Left renal cortex interstitium (tissue), 4 donors: ENCODE measurements at places on chromosomes 7 and 10.

GRCh38 chr7:23909426-23909825, 199.4 kb downstream of the STK31 start:
- no peak for DNase-seq

DNA sequence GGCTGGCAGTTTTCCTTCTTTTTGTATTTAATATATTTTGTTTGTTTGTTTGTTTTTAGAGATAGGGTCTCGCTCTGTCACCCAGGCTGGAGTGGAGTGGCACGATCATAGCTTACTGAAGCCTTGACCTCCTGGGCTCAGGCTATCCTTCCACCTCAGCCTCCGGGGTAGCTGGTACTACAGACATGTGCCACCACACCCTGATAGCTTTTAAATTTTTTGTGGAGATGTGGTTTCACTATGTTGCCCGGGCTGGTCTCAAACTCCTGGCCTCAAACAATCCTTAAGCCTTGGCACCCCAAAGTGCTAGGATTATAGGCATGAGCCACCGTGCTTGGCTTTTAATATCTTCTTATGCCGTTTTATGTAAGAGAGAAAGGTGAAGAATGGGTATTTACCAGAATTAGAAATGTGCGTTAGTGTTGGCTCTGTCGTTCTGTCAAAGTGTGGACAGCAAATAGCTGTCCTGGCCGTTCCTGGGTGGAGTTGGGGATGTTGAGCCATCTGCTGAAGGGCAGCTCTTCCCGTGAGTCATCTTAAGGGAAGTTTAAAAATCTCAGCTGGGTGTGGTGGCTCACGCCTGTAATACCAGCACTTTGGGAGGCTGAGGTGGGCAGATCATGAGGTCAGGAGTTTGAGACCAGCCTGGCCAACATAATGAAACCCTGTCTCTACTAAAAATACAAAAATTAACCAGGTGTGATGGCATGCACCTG, 14.8 kb downstream of the OGDH start:
- no peak for DNase-seq

DNA sequence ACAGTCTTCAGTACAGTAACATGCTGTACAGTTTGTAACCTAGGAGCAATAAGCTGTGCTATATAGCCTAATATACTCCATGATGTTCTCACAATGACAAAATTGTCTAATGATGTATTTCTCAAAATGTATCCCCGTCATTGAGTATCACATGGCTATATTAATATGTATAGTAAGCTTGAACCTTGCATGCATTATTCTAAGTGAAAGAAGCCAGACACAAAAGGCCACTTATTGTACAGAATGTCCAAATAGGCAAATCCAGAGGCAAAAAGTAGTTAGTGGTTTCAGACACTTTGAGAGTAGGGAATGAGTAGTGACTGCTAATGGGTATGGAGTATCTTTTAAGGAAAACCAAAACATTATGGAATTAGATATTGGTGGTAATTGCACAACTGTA, 545.1 kb downstream of the ATRNL1 start:
- no peak for DNase-seq

GRCh38 chr7:18313965-18314364, 181.6 kb upstream of the HDAC9 start:
- DNase-seq: no peak

GRCh38 chr10:93300288-93300917, 181.7 kb downstream of the MYOF start:
- no peak for DNase-seq

DNA sequence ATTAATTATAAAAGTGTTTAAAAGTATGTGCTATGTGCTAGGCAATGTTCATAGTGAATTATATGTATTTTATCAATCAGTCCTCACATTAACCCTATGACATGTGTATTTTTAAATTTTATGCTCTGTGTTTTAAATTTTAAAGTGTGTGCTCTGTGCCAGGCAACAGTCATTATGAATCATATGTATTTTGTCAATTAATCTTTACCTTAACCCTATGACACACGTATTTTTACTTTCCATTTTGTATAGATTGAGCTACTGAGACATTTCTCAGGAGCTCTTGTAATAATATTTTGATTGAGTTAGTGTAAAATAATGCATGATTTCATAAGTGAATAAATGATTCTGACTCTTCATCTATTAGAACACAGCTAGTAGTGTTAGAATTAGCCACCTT, 117.8 kb downstream of the THSD7A start:
- no peak for DNase-seq

GRCh38 chr7:141585592-141586510, 34.6 kb downstream of the AGK start:
- no peak for DNase-seq

DNA sequence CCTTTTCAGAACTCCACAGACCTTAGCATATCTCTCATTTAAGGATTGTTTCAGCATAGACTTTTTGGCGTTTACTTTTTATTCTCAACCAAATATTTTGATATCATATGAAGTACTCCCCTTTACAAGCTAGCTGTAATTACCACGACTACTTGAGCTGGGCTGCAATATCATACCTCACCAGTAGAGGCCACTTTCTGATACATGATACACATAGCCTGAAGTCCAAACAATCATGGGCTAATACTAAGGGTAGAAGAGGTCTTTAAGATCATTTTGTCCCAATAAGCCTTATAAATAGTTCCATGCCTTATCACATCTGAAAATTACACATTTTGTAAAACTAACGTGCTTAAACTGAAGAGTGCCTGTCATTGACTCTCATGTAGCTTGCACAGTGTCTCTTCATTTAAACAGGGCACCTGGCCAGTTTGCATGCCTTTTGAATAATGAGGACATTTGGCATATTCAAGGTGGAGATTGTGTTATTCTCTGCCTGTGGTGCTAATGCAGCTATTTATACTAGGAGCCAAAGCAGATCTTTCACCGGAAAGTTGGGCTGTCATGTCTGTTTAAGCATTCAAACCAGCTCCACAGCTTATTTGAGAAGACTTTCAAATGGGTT, 403.7 kb upstream of the ZMIZ1 start:
- DNase-seq: no peak

GRCh38 chr7:103764901-103765300, 224.6 kb downstream of the RELN start:
- no peak for DNase-seq

DNA sequence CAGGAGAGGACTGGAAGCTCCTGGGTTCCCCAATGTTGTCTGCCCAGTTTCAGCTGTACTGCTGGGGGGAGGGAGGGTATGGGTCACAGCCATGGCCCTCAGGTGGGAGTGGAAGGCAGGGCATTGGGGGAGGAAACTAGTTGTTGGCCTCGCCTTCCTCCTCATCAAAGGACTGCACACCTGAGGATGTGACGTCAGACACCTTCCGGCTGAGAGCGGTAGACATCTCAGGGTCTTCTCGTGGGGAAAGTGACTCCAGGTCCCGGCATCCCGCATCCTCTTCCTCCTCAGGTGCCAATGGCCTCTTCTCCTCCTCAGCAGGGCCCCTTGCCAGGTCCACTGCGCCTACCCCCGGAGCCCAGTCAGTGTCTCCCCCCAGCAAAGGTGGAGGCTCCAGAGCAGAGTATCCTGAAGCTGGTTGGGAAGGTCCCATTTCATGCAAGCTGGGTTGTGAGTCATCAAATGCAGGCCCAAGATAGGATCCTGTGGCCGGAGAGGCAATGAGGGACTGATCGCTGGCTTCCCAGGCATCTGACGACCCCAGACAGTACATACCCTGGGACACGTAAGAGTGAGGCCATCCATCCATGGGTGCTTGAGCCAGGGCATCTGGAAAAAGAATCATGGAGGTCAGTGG, 6.0 kb downstream of the FAM131B start:
- DNase-seq: no peak

DNA sequence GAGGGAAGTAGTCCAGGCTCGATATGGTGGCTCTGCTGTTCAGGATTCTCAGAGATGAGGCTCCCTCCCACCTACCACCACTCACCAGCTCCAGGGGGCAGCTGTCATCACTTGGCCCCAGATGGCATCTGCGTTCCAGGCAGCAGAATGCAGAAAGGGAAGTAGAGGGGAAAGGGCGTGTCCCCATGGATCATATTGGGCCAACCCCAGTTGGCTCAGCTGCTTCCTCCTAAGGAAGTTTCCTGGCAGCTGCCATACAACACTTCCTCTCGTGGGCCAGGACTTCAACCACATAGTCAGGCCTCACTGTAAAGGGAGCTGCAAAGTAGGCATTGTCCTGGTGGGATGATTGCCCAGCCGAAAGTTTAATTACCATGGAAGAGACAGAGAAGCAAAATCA, 1.6 kb upstream of the TEX36 start:
- no peak for DNase-seq

- no peak for DNase-seq
These were observed 278.2 kb upstream of the TEX47 start for GRCh38 chr7:89073776-89074175.

GRCh38 chr7:46210467-46210866, 289.4 kb upstream of the IGFBP3 start:
- no peak for DNase-seq

DNA sequence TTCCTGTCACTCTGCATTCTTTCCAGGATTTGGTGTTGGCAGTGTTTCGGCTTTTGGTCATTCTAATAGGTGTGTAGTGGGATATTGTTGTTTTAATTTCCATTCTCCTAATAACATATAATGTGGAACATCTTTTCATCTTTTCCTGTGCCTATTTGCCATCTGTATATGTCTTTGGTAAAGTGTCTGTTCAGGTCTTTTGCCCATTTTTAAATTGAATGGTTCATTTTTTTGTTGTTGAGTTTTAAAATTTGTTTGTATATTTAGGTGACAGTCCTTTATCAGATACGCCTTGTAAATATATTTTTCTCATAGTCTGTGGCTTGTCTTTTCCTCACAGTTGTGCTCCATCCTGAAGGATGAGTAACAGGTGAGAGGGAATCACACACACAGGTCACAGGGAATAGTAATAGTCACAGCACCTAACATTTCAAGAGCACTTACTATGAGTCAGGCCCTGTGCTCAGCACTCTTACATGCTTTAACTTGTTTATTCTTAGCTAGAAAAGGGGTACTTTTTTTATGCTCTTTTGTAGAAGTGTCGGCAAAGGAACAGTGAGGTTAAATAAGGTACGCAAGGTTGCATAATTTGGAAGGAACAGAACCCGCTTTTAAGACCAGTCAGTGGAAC, 117.1 kb upstream of the GATA3 start:
- DNase-seq: no peak

DNA sequence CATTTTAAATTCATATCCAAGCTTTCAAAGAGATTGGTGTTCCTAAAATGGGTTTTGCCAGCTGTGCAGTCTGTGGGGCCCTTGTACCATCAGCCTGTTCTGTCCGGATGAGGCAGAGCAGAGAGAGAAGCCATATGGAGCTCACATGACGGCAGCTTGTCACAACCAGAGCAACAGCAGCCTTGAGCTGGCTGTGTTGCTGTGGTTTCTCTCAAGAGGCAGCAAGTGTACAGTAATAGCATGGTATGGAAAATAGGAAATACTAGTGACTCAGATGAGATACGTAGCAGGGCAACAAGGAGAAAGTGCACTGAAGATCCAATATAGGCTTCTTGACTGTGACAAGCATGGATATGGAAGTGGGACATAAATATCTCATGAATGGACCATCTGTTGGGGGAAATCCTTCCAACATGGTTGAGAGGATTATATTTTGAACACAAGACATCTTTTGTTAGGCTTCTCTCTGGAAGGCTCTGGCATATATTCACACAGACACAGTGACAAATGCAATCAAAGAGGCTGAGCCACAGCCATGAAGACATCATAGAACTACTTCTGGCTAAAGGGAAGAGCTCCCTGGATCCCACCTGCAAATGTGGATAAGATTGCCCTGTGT, 251.0 kb upstream of the TAC1 start:
- no peak for DNase-seq

DNA sequence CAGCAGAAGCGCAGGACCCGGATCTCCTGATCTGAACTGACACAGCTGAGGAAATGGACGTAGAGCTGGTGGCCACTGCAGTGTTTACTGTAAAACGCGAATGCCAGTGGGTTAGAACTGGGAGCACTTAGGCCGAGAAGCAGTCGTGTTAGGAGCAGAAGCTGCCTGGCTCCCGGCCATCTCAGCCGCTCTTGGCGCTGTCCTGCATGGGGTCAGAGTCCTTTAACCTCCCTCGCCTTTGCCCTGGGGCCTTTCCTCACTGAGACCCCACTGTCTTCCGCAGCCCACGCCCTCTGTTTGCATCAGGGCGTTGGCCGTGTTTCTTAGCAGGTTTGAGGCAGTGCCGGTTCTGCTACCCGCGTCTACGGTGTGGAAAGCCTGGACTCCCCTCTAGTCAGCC, 24.6 kb downstream of the DYNC2I1 start:
- no peak for DNase-seq

DNA sequence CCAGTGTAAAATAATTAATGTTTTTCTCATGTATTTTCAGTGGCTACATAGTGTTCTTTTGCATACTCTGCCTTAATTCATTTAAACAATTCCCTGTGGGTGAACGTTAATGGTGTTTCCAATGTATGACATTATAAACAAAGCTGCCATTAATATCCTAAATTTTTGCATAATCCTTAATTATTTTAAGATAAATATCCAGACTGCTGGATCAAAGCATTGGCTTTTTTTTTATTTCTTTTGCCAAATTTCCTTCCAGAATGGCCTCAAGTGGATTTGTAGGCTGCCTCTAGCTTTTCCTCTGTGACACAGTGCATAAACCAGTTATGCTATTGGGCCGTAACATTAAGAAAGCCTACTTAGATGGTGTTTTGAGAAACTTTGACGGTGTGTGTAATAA, 29.5 kb downstream of the MCM10 start:
- no peak for DNase-seq

DNA sequence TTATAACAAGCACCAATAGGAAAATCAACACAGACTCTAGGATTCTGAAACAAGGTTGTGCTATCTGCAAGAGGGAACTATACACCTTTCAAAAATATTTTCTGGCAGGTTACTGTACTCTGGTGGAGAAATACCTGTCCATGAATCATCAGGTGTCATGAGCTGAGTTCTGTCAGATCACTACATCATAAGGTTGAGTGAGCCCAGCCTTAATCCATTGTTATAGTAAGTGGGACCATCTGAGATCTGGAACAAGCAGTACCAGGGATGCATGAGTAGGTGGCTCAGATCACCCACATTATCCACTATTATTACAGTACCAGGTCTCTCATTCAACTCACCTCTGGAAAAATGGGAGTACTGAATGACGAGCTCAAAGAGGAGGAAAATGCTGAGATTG, 212.4 kb downstream of the DGKI start:
- no peak for DNase-seq

- DNase-seq: no peak
These were observed 473 bp upstream of the GPER1 start for GRCh38 chr7:1087465-1087814.

GRCh38 chr7:132256721-132257212, 319.5 kb downstream of the PLXNA4 start:
- DNase-seq: no peak
